Immature natural killer cell (primary cell): ENCODE measurements at places on chromosomes 6 and 20.

- DNase-seq = peak; percentile 5
- no peak overlapping the region for H3K27ac ChIP-seq
- H3K4me1 ChIP-seq = peaks cover 10% of the 10 kb centered on the region
- H3K27me3 ChIP-seq = peaks cover 10% of the 10 kb centered on the region
Observed at GRCh38 chr6:163249651-163250101, 164.8 kb upstream of the QKI start.

- no peaks in the 10 kb centered on the region for H3K36me3 ChIP-seq
- H3K4me1 ChIP-seq = peaks cover 16% of the 10 kb centered on the region
- no peak overlapping the region for H3K27ac ChIP-seq
- H3K27me3 ChIP-seq = peaks cover 6% of the 10 kb centered on the region
- DNase-seq = no peak
Observed at GRCh38 chr20:1700990-1701389, 43.4 kb upstream of the SIRPG start.

GRCh38 chr6:149891259-149891658 is 6.7 kb downstream of the RAET1E start:
- no peak for DNase-seq
- no peaks in the 10 kb centered on the region for H3K36me3 ChIP-seq
- H3K27ac ChIP-seq = no peak overlapping the region

DNA sequence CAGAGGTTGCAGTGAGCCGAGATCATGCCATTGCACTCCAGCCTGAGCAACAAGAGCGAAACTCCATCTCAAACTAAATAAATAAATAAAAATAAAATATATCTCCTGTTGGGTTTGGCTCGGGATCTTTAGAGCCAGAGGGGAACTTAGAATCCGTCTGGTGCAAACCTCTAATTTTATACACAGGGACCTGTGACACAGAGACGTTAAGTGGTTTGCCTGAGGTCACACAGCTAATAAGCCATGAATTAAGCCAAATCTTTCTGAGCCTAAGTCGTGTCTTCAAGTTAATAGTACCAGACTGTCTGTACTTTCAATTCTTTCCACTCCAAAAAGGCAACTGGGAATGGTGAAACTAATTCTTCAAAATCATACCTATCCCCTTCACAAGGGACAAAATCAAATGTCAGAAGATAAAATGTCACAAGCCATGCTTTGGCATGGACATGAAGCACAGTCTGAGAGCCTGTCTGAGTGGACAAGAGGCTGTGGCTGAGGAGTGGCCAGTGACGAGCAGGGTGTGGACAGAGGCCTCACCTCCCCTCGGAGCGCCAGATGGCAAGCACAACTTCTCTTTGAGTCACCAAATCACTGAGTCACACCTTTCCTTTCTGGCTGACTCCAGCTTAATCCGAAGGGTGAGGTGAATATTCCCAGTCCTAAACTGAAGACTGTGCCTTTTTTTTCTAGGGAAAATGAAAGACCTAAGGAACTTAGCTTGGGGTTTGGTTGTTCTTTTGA is 177.4 kb downstream of the TFAP2A start:
- H3K4me1 ChIP-seq = no peaks in the 10 kb centered on the region
- no peaks in the 10 kb centered on the region for H3K36me3 ChIP-seq
- no peaks in the 10 kb centered on the region for H3K27me3 ChIP-seq
- no peak for DNase-seq
- H3K27ac ChIP-seq = no peak overlapping the region

DNA sequence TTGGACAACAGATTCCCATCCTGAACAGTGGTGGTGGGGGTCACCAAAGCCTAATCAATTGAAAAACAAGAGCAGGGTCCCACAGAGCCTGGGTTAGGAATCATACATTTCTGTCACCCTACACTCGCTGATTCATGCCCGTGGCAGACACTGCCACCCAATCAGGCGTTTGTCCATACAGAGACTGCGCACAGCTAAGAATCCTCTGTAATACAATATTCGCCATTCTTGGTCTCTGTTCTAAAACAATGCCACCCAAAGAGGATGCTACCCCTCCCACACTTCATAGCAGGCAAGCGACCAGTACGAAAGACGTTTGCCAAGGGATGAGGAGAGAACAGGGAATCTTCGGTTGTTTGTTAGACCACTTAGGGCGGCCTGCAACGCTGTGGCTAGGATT is 28.1 kb upstream of the SLC22A23 start:
- H3K4me3 ChIP-seq = no peak overlapping the region
- no peaks in the 10 kb centered on the region for H3K4me1 ChIP-seq
- DNase-seq = no peak
- no peaks in the 10 kb centered on the region for H3K36me3 ChIP-seq

GRCh38 chr6:99802396-99803031 is 191.5 kb downstream of the MCHR2 start:
- no peaks in the 10 kb centered on the region for H3K4me1 ChIP-seq
- no peak for DNase-seq
- no peak overlapping the region for H3K4me3 ChIP-seq
- no peak overlapping the region for H3K27ac ChIP-seq
- no peaks in the 10 kb centered on the region for H3K36me3 ChIP-seq

- no peaks in the 10 kb centered on the region for H3K27me3 ChIP-seq
- DNase-seq = no peak
- H3K4me3 ChIP-seq = no peak overlapping the region
- no peak overlapping the region for H3K27ac ChIP-seq
- H3K4me1 ChIP-seq = no peaks in the 10 kb centered on the region
- H3K36me3 ChIP-seq = no peaks in the 10 kb centered on the region
Observed at GRCh38 chr6:111417181-111417585, 65.8 kb downstream of the REV3L start.
